Left renal pelvis (tissue), 4 donors: ENCODE measurements at places on chromosomes 16 and 17.

- DNase-seq = no peak
Measured at GRCh38 chr17:68182011-68182306, 65.9 kb upstream of the AMZ2 start.

GRCh38 chr17:7480089-7480384, 606 bp upstream of the ZBTB4 start:
- no peak for DNase-seq

- DNase-seq = no peak
Measured at GRCh38 chr17:42422412-42422957, 571 bp downstream of the CAVIN1 start.

- no peak for DNase-seq
Measured at GRCh38 chr16:83306961-83307593, 500.7 kb upstream of the HSBP1 start.

GRCh38 chr16:3047387-3047720, 993 bp downstream of the MMP25 start:
- no peak for DNase-seq

DNA sequence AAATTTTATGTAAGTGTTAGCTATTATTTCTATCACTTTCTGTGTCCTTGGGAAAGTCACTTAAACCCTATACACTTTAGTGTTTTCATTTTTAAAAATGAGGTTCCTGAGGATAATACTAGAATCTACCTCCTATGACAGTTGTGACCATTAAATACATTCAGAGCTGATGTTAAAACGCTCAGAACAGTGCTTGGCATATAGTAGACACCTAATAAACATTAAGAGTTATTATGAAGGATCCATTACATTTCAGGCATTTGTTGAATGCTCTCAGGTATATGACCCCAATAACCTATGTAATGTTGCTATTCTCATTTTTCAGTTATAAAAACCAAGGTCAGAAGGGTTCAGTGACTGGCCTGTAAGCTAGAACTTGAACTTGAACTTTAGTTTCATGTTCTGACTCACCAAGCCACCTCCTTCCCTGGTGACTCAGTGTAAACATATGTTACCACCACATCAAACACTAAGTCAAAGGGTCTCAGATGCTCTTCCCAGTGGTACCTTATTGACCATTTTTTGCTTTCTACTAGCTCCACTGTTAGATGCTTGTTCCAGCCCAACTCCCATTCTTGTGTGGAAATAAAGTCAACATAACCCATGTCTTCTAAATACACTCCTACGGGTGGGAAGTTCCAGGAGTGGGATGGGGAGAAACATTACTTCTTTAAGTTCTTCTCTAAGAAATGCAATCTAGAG, 47.6 kb downstream of the HSD17B2 start:
- no peak for DNase-seq

DNA sequence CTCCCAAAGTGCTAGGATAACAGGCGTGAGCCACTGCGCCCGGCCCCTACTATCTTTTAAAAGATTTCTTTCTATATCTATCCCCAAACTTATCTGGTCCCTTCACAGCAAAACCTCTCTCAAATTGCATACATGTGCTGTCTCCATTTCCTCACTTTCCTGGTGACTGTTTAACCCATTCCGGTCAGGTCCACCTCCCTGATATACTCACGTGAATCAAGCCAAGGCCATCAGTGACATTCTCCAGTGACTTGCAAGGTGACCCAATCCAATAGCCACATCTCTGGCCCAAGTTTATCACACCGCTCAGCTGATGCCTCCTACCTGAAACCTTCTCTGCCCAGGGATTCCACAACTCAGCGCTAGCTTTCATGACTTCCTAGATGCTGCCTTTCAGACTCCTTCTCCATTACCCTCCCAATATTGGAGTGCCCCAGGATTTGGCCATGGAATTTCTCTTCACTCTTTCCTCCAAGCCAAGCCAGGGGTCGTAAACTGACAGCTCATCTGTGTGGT, 1.4 kb upstream of the CTCF start:
- no peak for DNase-seq

DNA sequence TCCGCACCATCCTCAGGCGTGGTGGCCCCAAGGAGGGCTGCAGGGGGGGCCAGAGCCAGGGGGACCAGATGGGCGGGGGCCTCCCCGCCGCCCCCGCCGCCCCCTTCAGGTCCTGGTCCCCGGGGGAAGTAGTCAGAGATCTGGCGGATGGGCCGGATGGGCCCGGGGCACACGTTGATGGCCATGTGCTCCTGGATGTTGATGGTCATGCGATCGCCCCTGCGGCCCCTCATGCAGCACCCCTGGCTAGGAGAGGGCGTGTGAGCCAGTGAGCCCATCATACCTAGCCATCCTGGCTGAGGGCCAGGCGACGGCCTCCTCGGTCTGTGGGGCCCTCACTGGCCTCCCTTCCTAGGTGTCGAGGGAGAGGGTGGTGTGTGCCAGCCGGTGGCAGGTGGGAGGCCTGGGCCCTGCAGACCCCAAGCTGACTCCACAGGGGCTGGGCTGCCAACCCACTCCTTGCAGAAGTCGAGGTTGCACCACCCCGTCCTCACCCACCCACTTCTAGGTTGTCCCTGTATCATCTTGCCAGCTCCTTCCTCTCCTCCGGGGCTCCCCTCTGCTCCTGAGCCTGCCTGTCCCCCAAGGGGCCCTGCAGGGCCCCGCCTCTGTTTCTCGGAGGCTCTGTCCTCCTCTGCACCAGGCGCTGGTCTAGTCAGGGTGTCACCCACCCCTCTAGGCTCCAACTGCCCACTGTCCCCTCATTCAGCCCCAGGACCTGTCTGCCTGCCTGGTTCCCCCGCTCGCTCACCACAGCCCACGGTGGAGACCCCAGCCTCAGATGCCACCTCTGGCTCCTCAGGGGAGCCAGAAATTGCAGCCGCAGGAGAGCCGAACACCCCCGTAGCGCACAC, 610 bp downstream of the DOC2A start:
- no peak for DNase-seq

DNA sequence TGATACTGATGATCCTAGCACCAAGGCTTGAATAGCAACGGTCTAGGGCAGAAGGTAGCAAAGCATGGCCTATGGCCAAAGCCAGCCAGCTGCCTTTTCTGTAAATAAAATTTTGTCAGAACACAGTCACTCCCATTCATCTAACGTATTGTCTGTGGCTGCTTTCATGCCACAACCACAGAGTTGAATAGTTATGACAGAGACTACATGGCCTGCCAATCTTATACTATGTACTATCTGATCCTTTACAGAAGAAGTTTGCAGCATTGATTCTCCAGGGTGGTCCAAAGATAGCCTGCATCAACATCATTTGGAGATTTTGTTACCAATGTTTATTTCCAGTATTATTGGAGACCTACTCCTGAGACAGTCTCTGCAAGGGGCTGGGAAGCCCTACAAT, 19.9 kb upstream of the MMD start:
- DNase-seq = no peak
